Calu3 (cell line): ENCODE measurements at places on chromosomes 12 and 14. TPM values are rescaled to one million over a fixed set of nuclear protein-coding genes. Genes with fewer than 3 reads are reported as not detected.
A peak's percentile ranks its signal among the peaks of the same experiment; 100 is the strongest.

GRCh38 chr12:122860854-122861586 is 25.8 kb downstream of the HIP1R start:
- no peak overlapping the region for H3K4me3 ChIP-seq
- no peak for DNase-seq
- H3K4me1 ChIP-seq = peaks cover 7% of the 10 kb centered on the region
- no peaks in the 10 kb centered on the region for H3K27me3 ChIP-seq

DNA sequence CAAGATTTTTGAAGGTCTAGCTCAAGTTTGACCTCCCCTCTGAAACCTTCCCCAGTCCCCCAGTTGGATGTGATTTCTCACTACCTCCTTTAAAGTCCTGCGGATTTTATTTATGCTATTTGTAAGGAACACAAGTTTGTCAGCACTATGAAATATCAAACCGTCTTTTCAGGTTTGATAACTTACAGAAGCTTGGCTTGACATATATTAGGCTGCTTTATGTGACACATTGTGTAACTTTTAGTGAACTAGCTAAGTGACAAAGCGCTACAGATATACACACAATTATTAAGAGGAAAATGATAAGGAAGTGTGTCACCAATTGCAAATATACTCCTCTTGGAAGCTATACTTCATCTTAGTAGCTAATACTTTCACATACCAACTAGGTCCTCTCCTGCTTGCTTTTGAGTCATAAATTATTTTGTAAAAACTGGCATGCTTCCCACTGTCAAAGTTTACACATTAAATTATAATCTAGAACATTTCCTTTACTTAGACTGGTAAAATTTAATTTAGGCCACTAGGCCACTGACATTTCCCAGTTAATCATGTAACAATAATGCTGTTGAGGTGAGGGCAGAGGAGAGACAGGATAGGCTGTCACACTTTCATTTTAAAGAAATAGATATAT is 149.5 kb downstream of the TMTC3 start:
- no peak overlapping the region for H3K27ac ChIP-seq
- H3K4me3 ChIP-seq = no peak overlapping the region
- no peaks in the 10 kb centered on the region for H3K27me3 ChIP-seq
- no peak for DNase-seq

DNA sequence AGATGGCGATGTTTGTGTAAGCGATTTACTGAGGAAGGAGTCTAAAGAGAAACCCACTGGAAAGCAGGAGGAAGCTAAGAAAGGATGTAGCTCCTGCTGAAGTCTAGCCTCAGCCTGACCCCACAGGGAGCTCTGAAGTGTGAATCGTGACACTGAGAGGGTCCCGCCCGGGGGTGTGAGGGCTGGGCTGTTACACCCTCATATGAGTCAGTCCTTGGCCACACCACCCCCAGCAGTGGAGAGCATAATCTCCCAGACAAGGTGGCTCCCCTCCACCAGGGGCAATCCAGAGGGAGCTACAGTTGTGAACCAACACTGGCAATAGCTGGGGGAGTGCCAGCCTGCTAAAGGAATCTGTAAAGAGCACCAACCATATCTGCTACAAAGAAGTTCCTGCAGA is 31.5 kb downstream of the SVOP start:
- peaks cover 43% of the 10 kb centered on the region for H3K27me3 ChIP-seq
- H3K4me1 ChIP-seq = no peaks in the 10 kb centered on the region
- no peak overlapping the region for H3K27ac ChIP-seq
- DNase-seq = no peak
- H3K36me3 ChIP-seq = no peaks in the 10 kb centered on the region
- no peak overlapping the region for H3K4me3 ChIP-seq

DNA sequence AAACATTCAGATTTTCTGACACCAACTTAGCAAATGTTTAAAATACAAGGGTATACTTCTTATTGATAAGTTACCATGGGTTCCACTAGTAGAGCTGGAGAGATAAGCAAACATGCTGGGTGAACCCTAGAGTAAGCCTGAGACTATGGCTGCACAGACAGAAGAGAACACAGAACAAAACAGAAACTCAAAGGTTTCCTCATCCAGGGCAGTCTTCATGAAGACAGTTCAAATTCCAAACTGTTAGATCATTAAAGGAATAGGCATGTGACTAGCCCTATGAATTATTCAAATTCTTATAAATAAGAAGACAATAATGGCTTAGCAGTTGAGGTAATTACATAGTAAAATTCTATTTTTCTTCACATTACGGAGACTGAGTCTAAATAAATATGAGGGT is 28.1 kb downstream of the BTBD7 start:
- H3K4me3 ChIP-seq = no peak overlapping the region
- no peak overlapping the region for H3K27ac ChIP-seq
- peaks cover 30% of the 10 kb centered on the region for H3K4me1 ChIP-seq

GRCh38 chr12:127723251-127723650 is 543.7 kb upstream of the TMEM132C start:
- H3K4me1 ChIP-seq = no peaks in the 10 kb centered on the region
- no peaks in the 10 kb centered on the region for H3K27me3 ChIP-seq
- DNase-seq = no peak
- no peaks in the 10 kb centered on the region for H3K36me3 ChIP-seq
- no peak overlapping the region for H3K27ac ChIP-seq

DNA sequence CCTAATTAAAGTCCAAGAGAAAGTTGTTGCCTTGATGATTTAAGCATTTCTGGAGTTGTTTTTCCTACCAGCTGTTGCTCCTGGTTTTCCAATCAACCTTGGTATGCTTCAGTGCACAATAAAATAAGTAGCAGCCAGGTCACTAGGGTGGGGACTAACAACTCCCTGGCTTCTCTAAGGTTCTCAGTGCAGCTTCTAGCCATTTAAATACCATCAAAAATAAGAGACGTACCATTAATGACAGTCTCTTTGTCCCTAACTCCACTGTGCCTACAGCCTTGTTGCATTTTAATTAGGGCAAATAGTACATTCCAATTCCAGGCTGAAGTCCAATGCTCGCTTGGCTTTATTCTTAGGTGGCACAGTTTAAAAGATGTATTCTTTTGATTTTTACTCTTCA is 11.8 kb downstream of the STON2 start:
- H3K36me3 ChIP-seq = no peaks in the 10 kb centered on the region
- no peak overlapping the region for H3K27ac ChIP-seq
- H3K4me1 ChIP-seq = no peaks in the 10 kb centered on the region

DNA sequence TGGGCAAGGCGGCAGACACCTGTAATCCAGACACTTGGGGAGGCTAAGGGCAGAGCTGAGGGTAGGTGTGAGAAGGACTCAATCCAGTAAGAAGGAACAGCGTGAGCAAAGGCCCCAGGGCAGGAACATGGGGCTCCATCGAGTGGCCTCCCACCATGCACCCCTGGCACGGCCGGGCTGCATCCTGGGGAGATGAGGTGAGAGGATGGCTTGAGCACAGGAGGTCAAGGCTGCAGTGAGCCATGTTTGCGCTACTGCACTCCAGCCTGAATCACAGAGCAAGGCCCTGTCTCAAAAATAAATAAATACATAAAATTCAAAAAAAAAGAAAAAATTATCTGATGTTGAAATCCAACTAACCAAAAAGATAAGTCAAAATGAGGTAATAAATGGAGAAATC is 58.5 kb downstream of the ARL6IP4 start:
- DNase-seq = no peak
- no peaks in the 10 kb centered on the region for H3K36me3 ChIP-seq
- no peak overlapping the region for H3K27ac ChIP-seq
- H3K4me1 ChIP-seq = no peaks in the 10 kb centered on the region
- no peaks in the 10 kb centered on the region for H3K27me3 ChIP-seq
- H3K4me3 ChIP-seq = no peak overlapping the region

DNA sequence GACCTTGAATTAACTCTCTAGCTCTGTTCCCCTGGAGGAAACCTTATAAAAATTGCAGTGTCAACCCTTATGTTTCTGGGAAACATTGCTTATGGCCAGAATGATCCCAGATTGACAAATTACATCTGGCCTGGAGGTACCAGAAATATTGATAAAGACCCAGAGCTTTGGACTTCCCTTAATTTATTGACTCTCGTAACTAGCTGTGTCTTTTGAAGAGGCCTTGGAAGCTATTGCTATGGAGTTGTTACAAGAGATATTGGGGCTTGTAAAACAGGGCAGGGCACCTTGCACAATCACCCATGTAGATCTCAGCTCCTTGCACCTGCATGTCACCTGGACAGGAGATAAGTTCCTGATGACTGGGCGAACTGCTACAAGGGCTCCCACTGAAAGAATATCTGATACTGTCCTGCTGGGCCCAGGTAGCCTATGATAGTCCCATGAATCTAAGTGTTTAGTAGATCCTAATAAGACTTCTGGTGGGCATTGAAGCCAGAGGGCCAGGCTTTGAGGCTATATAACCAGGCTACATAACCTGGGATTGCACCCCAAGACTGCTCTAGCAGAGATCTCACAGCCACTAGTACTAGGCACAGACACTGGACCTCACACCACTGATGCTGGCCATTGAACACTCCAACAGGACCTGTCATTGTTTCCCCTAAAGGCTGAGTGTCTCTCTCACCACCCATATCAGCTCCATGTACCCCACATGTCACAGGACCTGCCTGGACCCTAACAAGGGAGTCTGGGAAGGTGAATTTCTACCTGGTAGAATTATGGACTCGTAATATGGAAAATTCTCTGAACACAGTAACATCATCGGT is 135.7 kb upstream of the PWP1 start:
- H3K27me3 ChIP-seq = peaks cover 61% of the 10 kb centered on the region
- H3K36me3 ChIP-seq = no peaks in the 10 kb centered on the region
- no peak overlapping the region for H3K27ac ChIP-seq
- DNase-seq = no peak

- H3K4me3 ChIP-seq = no peak overlapping the region
- peak; percentile 3 for DNase-seq
- no peaks in the 10 kb centered on the region for H3K27me3 ChIP-seq
- H3K27ac ChIP-seq = no peak overlapping the region
- no peaks in the 10 kb centered on the region for H3K4me1 ChIP-seq
Measured at GRCh38 chr12:40325349-40325960, 100.7 kb downstream of the LRRK2 start.

- peaks cover 74% of the 10 kb centered on the region for H3K27me3 ChIP-seq
- H3K4me3 ChIP-seq = peak overlapping the region; percentile 72
- H3K4me1 ChIP-seq = peaks cover 12% of the 10 kb centered on the region
- no peak overlapping the region for H3K27ac ChIP-seq
- peaks cover 15% of the 10 kb centered on the region for H3K36me3 ChIP-seq
- DNase-seq = peak; percentile 12
Measured at GRCh38 chr14:52314595-52315354, 663 bp downstream of the PTGER2 start.

GRCh38 chr14:93685121-93685895 is 103.0 kb downstream of the PRIMA1 start:
- no peak overlapping the region for H3K27ac ChIP-seq
- no peaks in the 10 kb centered on the region for H3K4me1 ChIP-seq
- no peak for DNase-seq
- no peaks in the 10 kb centered on the region for H3K36me3 ChIP-seq
- no peak overlapping the region for H3K4me3 ChIP-seq
- peaks cover 71% of the 10 kb centered on the region for H3K27me3 ChIP-seq

DNA sequence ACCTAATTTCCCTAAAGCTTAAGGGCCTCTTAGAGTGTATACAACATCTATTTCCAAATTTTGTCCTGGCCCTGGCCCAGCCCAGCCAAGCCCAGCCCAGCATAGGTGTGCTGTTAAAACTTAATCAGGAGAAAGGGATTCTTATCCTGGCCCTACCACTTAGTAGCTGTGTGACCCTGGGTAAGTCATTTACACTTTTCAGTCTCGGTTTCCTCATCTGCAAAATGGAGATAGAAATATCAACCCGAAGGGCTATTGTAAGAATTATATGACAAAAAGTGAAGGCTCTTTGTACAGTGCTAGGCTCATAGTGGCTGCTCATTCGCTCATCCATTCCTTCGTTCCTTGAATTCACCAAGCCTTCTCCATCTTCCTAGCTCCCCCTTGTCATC is 442 bp downstream of the ERG28 start:
- peak overlapping the region; percentile 90 for H3K27ac ChIP-seq
- peaks cover 36% of the 10 kb centered on the region for H3K36me3 ChIP-seq
- no peaks in the 10 kb centered on the region for H3K4me1 ChIP-seq
- peak overlapping the region; percentile 95 for H3K4me3 ChIP-seq

DNA sequence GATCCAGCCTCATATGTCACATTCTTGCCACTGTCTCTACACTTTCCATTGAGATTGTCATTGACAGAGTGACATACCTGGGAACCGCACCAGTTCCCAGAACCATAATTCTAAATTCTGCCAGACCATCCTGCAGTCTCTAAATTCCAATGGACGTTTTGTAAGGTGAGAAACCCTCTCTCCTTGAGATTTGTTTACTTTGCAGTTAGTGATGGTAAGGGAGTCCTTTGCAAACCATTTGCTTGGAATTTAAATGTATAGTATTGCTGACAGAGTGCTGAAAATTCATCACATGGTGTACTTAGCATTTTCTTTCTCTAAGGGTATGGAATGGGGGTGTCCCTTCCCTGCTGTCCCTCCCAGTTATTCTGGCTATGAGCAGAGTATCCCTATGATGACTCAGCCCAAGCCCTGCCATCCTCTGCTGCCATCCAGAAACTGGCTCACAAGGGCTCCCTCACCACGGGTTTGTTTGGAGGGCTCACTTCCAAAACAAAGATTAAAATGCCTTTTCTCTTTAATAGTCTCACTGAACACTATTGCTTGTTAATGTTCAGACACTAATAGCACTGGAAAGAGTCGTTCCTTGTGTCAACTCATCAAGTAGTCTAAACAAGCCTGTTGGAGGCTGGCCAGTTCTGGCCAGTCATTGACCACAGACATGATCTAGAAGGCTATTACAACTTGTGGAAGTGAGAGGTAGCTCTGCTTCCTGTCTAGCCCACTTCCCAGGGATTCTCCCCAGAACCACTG is 129.0 kb upstream of the HMGA2 start:
- H3K4me1 ChIP-seq = peaks cover 31% of the 10 kb centered on the region
- peak overlapping the region; percentile 47 for H3K4me3 ChIP-seq
- no peaks in the 10 kb centered on the region for H3K27me3 ChIP-seq
- peak; percentile 80 for DNase-seq
- peaks cover 7% of the 10 kb centered on the region for H3K36me3 ChIP-seq
- H3K27ac ChIP-seq = peak overlapping the region; percentile 72

NFKBIA gene
- 111 TPM in 2 replicates for total RNA-seq

KRT80 gene
- 32.7 and 45.5 TPM in 2 replicates for total RNA-seq

NINJ2 gene
- total RNA-seq = not detected in 2 replicates

ETFBKMT gene
- total RNA-seq = 2.2 and 2.3 TPM in 2 replicates

NOVA1 gene
- not detected in 2 replicates for total RNA-seq

NFE2 gene
- 0.80 and 1.8 TPM in 2 replicates for total RNA-seq

PTPRQ gene
- not detected in 2 replicates for total RNA-seq
